Foreskin keratinocyte (primary cell): ENCODE measurements at places on chromosomes 16 and 17.

GRCh38 chr17:67884741-67885140 is 59.4 kb downstream of the BPTF start:
- DNase-seq, result no peak

DNA sequence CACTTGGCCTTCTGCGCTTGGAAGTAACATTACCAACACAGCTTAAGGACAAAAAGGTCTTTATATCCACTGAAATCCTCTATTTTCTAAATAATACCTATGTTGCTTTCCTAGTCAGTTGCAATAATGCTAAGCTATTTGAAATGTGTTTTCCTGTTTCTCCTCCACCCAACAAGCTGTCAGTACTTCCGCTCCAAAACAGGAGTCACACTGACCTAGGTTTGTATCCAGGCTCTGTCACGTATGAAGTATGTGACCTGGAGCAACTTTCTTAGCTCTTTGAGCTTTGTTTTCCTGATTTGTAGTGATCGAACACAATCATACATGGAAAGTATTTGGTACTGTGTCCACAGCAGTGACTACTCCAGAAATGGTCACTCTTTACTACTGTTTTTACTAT is 24.3 kb upstream of the MYLK3 start:
- DNase-seq, result no peak

DNA sequence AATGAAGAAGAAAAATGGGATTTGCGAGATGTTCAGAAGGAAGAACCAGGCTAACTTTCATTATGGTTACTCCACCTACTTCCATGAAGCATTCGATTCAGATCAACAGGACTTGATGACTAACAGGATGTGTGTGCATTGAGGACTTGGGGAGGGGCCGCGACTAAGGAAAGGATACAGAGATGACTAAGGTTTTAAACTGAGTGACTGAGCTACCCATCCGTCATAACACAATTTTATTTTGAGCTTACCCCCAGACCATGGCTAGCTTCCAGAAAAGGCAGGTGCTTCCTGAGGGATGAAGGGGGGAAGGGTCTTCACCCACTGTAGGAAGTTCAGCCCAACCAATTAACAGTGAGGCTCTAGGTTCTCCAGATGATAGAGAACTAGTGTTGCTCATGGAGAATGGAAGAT is 2.5 kb upstream of the CDYL2 start:
- peak; percentile 88 for DNase-seq

DNA sequence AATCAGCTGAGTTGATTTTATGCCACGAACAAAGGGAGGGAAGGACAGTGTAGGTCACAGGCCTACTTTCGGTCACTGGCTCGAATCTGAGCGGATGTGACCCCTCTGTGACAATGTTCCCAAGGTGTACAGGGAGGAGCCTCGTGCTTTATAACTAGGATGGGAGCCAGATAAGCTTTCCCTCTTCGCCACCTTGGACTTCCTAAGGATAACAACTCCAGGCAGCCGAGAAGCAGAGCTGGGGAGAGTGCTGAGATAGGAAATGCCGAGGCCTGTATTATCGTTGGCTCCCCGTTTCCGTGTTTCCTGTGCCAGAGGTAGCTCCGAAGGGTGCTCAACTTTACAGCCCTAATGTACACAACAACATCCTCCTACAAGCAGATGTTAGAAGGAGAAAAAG is 217.8 kb upstream of the IRX3 start:
- no peak for DNase-seq
